ENCODE measurements at places on chromosomes 4 and X.

- no peak for DNase-seq
These were observed 203.1 kb upstream of the NUDT6 start for GRCh38 chr4:123125477-123125876.

DNA sequence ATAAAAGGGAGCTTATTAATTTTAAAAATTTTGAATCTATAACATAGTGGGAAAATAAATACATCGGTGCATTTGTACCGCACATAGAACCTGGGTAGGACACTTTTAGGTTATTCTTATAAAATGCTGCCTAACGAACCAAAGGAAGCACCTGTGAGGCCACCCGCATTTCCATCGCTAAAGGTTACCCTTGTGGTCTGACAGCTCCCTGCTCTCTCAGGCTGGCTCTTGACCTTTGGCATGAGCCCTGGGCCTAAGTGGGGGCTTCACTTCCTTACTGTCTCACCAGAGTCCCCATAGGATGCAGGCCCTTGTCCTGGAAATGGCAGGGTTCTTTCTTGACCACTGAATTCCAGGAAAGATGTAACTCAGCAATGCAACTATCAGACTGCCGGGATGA, 46.0 kb downstream of the HADH start:
- DNase-seq, result no peak

DNA sequence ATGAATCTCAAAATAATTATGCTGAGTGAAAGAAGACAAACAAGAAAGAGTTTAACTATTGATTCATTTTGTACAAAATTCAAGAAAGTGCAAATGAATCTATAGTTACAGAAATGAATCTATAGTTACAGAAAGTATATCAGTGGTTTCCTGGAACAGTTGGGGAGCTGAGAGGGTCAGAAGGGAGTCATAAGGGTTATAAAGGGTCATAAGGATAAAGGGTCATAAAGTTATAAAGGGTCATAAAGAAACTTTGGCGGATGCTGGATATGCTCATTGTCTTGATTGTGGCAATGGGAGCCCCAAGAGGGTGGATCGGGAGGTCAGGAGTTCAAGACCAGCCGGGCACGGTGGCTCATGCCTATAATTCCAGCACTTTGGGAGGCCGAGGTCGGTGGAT, 26.0 kb upstream of the INTS6L start:
- DNase-seq, result no peak

- no peak for DNase-seq
These were observed 29.1 kb upstream of the RAB9B start for GRCh38 chrX:103861200-103861599.

GRCh38 chr4:78561677-78562076, 10.1 kb downstream of the ANXA3 start:
- DNase-seq, result no peak

DNA sequence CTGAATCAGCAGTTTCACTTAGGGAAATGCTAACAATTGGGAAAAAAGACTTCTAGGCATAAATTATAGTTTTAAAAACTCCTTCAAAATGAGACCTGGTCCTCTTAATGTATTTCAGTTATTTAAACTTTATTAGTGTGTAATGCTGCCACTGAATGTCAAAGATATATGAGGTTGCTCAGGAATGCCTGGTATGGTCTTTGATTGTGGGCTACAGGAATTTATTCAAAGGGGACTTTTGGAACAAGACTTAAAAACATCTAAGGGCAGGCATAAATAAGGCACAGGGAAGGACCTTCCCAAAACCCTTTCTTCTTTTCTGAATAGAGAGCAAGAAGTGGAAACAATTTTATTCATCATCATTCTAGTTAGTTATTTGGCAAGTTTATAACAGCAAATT, 439.1 kb downstream of the TLL1 start:
- DNase-seq, result no peak

DNA sequence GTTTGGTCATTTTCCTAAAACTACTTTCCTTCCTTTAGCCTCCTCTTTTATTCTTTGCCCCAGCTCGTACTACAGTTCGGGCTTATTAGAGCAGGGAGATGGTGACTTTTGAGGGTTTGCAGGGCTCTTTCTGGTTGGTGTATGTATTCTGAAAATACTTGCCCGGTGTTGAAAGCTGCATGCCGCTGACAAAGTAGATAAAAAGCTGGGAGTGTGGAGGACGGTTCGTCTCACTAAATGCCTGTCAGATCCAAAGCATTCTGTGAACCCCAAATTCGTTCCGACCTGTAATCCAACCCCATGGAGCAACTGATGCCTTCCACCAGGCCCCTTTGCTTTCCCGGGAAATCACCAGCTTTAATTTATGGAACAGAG, 19.2 kb downstream of the TRIM2 start:
- no peak for DNase-seq
